ENCODE measurements at places on chromosomes 11 and 22. TPM values are rescaled to one million over a fixed set of nuclear protein-coding genes. Genes with fewer than 3 reads are reported as not detected.

GRCh38 chr22:47307822-47308221, 545.4 kb downstream of the TBC1D22A start:
- DNase-seq: no peak

DNA sequence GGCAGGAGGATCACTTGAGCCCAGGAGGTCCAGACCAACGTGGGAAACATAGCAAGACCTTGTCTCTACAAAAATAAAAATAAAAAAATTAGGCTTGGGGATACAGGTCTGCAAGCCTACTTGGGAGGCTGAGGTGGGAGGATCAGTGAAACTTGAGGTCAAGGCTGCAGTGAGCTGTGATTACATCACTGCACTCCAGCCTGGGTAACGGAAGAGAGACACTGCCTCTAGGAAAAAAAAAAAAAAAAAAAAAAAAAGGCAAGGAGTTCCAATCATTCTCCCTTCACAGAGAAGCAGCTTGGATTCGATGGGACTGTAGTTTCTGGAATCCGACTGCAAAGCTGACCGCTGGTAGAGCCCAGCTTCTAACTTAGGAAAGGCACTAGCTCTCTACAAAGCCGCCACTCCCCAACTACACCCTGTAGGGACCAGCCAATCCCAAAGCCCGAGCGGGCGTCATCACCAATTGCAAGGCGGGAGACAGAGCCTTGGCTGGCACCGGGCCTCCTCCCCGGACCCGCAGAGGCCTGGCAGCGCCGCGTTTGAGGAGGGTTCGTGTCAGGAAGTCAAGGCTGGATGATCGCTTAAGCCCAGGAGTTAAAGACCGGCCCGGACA, 716 bp upstream of the DDB2 start:
- peak; percentile 85 for DNase-seq

GRCh38 chr11:69664901-69665300, 10.3 kb downstream of the LTO1 start:
- DNase-seq: no peak

GRCh38 chr22:23744001-23744400, 6.9 kb downstream of the ZNF70 start:
- no peak for DNase-seq

DNA sequence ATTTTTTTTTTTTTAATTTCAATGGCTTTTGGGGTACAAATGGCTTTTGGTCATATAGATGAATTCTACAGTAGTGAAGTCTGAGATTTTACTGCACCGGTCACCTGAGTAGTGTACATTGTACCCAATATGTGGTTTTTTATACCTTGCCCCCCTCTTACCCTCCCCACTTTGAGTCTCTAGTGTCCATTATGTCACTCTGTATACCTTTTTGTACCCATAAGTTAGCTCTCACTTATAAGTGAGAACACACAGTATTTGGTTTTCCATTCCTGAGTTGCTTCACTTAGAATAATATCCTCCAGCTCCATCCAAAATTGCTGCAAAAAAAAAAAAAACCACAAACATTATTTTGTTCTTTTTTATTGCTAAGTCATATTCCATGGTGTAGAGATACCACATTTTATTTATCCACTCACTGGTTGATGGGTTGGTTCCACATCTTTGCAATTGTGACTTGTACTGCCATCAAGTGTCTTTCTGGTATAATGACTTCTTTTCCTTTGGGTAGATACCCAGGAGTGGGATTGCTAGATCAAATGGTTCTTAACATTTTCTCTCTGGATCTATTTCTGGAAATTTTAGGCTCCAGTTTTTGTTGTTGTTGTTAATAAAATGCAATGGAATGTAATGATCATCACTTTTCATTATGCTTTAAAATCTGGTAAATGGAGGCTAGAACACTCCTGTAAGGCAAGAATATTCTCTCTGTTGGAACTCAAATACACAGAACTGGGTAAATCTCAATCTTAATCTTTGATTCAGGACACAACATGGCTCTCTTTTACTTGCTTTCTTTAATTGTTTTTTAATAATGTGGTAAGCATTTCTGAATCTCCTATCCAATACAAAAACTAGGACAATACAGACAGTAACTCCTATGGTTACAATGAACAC, 10.3 kb downstream of the NEAT1 start:
- DNase-seq: no peak

GRCh38 chr11:45278714-45279113, 7.4 kb downstream of the SYT13 start:
- no peak for DNase-seq

E2F8 gene
- total RNA-seq: not detected

POLD4 gene
- total RNA-seq: 97.3 TPM

PICK1 gene
- 49.8 TPM for total RNA-seq

Data from tibial nerve (tissue), 4 donors.